Fibroblast of lung (primary cell): ENCODE measurements at places on chromosomes 5 and 9.

DNA sequence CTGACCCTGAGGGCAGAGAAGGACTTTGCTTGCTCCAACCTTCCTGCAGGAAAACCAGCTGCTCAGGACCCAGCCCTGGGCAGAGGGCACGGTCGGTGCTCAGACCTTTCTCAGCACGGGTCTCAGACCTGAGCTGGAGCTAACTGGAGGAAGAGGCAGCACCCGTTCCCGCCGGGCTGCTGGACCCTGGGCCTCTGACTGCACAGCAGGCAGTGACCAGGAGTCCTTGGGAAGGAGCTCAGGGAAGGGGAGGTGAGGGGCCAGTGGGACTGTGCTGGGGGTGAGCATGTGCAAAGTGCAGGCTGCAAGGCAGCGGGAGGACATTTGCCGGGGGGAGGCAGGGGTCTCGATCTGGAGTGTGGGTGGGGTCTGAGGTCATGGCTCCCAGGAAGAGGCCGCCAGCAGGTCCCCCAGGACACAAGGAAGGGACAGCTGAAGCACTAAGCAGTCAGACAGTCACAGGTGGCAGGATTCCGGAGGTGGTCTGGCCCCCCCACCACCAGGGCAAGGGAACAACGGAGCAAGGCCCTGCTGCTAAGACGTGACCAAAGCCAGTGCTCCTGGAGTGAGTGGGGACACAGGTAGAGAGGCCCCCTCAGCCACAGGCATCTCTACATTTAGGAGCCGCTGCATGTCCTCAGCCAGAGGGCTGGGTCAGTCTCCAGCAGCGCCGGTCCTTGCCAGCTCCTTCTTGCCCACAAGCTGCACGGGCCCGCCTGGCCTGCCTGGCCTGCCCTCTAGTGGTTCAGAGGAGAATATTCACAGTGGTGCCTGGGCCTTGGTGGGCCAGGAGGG, 4.8 kb upstream of the DPM2 start:
- DNase-seq, result peak; percentile 75

DNA sequence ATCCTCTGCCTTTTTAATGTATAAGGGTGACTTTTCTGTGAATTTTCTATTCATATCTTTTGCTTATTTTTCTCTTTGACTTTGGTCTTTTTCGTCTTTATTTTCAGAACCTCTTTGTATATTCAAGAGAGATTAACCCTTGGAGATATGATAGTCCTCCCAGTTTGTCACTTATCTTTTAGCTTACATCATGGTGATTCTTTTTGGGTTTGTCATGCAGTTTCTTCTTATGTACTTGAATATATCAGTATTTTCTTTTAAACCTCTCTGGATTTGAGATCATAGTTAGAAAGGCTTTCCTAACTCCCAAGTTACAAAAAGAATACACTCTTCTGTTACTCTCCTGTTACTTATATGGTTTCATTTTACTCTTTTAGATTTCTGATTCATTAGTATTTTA, 27.5 kb upstream of the GPR21 start:
- DNase-seq, result peak; percentile 8

GRCh38 chr9:2727966-2728613, 10.8 kb downstream of the KCNV2 start:
- DNase-seq, result peak; percentile 52

GRCh38 chr5:148746826-148747535, 79.4 kb upstream of the ADRB2 start:
- DNase-seq, result no peak

- DNase-seq, result peak; percentile 40
Measured at GRCh38 chr5:372996-373709, 51.6 kb downstream of the AHRR start.

DNA sequence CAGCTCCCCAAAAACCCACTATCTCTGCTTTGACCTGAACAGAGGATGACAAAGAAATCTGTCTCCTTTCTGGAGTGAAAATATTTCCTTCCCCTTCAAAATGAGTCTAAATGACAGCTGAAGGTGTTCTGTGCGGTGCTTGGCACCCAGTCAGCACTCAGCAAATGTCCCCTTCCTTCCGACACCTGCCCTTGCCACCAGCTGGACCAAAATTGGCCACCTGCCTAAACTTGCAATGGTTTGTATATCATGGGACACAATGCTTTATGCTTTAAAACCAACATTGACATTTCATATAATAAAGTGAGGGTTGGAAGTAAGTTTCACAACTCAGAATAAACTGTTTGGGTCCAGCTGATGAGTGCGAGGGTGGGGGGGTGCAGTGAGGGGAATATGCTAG, 7.5 kb upstream of the TTC1 start:
- no peak for DNase-seq
